HT-29 (cell line): ENCODE measurements at places on chromosomes 1 and 21.

GRCh38 chr21:15667010-15667409 lies 62.8 kb upstream of the USP25 start:
- DNase-seq, result no peak

GRCh38 chr1:36203554-36204346 lies 20.5 kb upstream of the THRAP3 start:
- DNase-seq, result no peak

- no peak for DNase-seq
These were observed 738 bp upstream of the TRIM11 start for GRCh38 chr1:228407106-228408040.

DNA sequence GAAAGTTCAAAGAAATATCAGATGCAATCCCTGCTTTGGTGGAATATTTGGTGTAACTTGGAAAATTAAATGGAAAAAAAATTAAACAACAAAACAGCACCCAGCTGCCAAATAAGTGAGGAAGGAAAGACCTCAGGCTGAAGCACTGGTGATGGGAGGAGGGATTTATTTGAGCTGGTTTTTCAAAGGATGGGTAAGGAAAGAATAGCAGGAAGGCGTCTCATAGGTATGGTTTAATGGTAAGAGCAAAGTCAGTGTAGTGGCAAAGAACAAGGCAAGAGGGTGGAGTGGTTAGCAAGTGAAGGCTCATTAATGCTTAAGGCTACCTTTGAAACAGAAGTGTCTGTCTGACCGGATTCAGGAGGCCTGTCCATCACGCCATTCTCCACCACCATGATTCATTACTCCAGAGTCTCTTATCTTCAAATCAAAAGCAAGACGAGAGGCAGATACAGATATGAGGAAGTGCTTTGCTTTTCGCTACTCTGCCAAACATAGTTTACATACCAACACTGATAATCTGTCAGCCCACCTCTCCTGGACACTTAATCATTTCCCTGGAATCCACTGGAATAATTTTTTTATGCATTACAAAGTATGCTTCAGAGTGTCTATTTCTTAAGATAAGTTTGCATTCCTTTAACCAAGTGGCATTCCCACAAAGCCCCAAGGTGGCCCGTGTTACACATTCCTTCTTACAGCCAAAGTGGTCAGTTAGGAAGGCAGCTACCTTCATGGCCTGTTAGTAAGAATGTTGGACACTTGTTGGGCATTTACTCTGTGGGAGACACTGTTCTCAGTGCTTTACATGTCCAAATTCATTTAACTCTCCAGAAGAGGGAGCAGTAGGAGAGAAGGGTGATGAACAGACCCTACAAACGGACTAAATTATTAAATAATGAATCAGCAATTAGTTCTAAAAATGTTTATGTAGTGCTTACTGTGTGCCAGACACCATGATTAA lies 146.6 kb downstream of the ROR1 start:
- DNase-seq, result peak; percentile 85

DNA sequence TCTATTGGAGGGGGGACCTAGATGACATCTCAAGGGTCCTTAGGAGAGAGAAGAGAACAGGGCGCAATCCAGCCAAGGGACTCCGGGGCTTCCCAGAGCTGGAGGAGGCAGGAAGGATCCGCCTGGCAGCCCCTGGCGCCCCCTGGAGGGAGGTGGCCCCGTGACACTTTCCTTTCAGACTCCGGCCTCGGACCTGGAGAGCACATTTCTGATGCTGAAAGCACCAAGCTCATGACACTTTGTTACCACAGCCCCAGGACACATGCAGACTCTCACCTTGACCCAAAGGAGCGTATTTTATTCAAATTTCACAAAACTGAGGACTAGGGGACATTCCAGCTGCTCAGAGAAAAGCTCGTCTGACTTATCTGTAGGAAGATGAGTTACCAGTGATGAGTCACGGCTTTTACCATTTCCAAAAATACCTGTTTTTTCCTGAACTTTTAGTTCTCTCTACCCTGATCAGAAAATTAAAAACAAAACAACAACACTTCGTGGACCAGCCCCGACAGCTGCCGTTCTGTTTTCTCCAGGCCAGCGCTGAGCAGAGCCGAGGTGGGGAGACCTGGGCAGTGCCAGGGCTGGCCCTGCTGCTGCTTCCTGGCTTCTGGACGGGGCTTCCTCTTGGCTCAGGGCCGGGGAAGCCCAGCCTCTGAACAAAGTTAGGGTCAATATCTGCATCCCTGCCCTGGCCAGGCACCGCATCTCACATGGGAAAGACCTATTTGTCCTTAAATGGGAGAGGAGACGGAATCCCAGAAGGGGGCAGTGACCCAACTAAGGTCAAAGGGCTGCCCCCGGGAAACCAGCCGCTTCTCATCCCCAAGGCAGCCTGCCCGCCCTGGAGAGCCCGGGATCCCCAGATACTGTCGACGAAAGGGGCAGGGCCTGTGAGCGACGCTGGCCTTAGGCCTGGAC lies 21.6 kb upstream of the POFUT2 start:
- peak; percentile 54 for DNase-seq

GRCh38 chr1:91784616-91785015 lies 101.3 kb downstream of the TGFBR3 start:
- DNase-seq, result no peak
